Dermis microvascular lymphatic vessel endothelial cell (primary cell): ENCODE measurements at places on chromosomes 1 and 21.

- DNase-seq = no peak
Observed at GRCh38 chr1:214272964-214273533, 7.9 kb upstream of the SMYD2 start.

- no peak for DNase-seq
Observed at GRCh38 chr1:189151361-189151760, 1326.3 kb downstream of the BRINP3 start.

- DNase-seq = no peak
Observed at GRCh38 chr1:164473544-164473943, 85.4 kb upstream of the PBX1 start.

DNA sequence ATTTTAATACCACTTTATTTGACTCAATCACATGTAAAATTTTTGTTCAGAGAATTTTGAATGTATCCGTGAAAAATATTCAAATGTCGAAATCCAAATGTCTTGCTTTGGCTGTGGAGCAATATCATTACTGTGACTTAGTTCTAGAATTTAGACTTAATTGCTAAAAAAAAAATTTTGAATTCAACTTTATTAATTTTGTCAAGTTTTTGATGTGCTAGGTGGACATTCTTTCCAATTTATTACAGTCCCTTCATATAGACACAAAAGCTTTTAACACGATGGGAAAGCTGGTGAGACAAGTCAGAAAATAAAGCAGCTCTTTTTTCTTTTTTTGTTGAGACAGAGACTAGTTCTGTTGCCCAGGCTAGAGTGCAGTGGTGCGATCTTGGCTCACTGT is 62.6 kb downstream of the DDR2 start:
- DNase-seq = no peak

DNA sequence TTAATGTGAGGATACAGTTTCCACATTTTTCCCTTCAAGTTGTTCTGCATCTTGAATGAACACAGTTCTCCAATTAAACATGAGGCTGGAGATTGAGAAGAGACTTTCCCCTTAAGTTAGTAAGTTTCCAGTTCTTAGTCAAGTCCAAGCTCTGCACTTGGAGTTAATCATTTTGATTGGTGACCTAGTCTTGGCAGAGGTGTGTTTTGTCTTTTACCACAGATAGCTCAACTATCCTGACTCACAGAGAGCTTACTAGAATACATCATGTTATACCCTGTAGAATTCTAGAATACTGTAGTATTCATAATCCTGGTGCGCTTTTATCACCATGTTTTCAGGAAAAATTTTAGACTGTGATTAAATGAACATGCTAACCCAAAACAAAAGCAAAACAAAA is 129.2 kb downstream of the CYYR1 start:
- DNase-seq = no peak

DNA sequence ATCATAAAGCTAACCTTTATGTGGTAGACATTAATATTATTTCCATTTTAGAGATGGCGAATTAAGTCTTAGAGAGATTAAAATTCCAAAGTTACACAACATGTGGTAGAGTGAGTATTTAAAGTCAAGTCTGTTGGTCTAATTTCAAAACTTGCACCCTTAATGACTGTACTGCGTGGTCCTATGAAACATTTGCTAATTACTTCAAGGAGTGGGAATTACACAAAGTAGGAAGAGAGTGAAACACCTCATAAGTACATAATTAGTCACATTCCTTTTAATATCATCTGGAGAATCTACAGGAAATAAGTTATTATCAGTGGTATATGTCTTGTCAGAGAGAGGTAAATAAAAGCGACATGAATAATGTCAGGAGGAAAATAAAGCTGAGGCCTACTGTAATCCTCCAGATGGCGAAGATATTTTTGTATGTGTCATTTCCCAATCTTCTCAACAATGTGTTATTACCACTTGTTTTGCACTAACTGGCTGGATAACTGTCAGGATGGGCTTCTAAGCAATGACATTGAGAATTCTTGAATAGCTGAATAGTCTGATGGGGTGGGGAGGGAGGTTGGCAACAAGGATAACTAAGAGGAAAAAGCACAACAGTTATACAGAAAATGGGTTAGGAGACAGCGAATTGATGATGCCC is 95.5 kb downstream of the TNFSF18 start:
- DNase-seq = peak; percentile 86

- DNase-seq = no peak
Observed at GRCh38 chr1:203273869-203274602, 31.3 kb upstream of the BTG2 start.

DNA sequence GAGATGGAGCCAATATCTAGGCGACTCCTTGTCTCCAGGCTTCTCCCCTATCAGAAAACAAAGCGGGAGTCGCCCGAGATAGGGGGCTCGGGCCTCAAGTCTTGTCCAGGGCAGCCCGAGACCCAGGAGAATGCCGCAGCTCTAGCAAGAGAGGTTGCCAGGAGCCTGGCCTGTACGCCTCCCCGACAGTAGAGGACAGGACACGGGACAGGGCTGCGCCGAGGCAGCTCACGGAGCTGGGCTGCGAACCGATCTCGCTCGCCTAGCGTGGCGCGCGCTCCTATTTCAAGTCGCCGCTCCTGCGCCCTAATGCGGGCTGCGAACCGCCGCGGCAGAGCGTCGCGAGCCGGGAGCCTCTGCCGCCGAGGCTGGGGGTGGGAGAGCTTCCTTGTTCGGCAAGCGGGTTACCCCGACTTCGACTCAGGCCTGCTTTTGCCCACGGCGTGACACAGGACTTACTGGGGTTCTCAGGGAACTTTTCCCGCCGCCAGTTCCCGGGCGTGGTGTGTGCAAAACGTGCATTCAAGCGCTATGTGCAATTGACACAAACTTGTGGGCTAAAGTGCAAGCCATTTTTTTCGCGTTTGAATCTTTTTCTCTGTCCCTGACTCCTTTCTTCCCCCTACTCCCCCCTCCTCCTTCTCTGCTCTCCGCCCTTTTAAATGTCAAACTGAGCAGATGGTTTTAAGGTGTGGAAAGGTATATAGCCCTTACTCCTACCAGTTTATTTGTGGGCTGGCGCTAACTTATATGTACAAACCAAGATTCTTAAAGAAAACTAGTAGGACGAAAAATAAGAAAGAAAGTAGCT is 2.4 kb upstream of the PROX1 start:
- DNase-seq = peak; percentile 58

DNA sequence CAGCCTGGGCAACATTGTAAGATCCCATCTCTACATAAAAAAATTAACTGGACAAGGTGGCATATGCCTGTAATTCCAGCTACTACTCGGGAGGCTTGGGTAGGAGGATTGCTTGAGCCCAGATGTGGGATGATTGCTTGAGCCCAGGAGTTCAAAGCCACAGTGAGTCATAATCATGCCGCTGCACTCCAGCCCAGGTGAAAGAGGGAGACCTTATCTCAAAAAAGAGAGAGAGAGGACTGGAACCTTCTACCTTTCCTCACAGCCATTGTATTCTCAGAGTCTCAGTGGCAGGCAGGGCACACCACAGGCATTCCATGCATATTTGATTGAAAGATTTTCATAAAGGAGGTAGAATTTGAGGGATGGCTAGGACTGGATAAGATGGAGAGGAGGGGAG is 78.4 kb downstream of the KIF14 start:
- no peak for DNase-seq

GRCh38 chr1:58465825-58466629 is 80.5 kb downstream of the OMA1 start:
- no peak for DNase-seq

DNA sequence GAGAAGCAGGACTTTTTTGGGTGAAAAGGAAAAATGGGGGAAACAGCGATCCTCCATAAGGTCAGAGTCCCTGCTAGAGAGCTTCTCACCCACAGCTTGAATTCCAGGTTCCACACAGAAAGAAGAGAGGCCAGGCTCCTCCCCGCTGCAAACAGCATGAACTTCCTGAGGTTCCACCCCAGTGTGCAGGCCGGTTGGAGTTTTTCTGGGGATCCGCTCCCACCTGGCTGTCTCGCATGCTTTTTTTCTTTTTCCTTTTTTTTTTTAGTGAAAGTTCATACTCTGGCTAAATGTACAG is 595.1 kb upstream of the ZP4 start:
- no peak for DNase-seq

- no peak for DNase-seq
Observed at GRCh38 chr1:245996811-245997210, 510.3 kb downstream of the SMYD3 start.

- DNase-seq = no peak
Observed at GRCh38 chr1:238458899-238459298, 568.2 kb upstream of the ZP4 start.

DNA sequence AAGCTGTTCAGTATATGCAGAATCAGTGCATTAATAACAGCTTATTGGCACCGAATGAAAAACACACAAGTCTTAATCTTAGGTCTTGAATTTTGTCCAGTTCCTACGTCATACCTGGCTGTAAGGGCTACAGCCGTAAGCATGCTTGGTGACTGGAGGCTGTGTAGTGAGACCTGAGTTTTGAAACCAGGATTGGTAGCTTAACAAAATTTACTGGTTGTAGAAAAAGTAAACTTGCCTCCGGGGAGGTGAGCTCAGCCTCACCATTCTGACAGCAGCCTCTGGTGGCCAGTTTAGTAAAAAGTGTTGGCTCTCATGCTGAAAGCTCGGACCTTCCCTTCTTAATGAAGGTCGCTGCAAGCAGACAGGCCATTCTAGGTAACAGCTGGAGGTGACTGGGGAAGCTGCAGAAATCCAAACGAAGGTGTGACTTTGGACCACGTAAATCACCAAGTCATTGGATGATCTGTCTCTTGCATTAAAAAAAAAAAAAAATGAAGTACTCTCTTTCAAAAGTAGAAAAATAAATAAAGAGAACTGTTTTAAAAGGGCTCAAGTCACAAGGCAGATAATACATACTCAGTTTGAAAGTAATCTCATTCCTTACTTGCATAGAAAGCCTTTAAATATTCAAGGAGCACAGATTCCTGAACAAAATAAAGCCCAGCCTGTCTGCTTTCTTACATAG is 48.9 kb downstream of the HLCS start:
- no peak for DNase-seq
